ENCODE measurements at places on chromosomes 11 and 22.

GRCh38 chr11:103898577-103899336 lies 137.7 kb upstream of the DDI1 start:
- DNase-seq, result no peak

DNA sequence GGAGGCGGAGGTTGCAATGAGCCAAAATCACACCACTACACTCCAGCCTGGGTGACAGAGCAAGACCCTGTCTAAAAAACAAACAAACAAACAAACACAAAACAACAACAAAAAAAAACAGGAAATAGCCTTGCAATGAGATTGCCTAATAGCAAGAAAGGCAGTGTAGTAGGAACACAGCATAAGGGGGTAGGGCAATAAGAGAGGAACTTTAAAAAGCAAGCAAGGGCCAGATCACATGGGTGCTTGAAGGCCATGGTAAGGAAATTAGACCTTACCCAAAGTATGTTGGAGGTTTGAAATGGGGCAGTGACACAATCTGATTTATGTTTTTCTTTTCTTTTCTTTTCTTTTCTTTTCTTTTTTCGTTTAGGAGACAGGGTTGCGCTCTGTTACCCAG lies 34.7 kb upstream of the NRIP3 start:
- DNase-seq, result no peak

DNA sequence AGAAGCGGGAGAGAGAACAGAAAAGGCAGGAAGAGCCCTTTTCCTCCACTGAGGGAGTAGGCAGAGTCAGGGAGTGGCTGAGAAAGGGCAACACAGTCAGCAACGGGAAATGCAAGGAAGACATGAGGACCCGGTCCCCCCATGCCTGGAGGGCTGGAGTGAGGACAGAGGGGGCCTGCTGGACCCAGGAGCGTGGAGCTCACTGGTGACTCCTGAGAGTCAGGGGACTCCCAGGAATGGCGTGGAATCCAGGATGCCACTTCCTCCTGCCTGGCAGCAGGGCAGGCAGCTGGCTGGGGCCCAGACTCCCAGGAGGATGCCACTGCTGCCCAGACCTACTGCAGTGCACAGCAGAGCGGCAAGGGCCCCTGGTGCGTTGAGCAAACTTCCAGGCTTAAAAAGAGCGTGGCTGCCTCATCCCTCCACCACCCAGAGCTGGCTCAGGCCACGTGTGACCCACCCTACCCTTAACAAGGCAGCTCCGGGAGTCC lies 11.3 kb downstream of the C11orf21 start:
- no peak for DNase-seq

DNA sequence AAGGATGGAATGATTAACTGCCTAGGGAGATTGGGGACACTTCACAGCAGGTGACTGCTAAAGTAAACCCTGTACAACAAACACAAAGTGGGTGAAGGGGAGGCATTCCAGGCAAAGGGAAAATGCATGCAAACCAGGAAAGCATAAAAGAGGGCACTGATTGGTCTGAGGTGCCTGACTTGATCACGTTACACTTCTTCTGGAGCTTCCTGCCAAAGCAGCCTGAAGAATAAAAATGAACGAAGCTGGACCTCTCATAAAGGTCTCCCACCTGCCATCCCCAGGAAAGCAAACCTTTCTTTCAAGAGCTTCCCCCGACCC lies 46.7 kb upstream of the SCUBE2 start:
- DNase-seq, result no peak

DNA sequence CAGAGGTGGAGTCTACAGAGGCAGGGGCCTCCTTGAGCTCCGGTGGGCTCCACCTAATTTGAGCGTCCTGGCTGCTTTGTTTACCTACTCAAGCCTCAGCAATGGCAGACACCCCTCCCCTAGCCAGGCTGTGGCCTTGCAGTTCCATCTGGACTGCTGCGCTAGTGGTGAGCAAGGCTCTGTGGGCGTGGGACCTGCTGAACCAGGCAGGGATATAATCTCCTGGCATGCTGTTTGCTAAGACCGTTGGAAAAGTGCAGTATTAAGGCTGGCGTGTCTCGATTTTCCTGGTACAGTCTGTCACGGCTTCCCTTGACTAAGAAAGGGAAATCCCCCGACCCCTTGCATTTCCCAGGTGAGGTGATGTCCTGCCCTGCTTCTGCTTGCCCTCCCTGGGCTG lies 77.7 kb downstream of the GDPD4 start:
- no peak for DNase-seq

DNA sequence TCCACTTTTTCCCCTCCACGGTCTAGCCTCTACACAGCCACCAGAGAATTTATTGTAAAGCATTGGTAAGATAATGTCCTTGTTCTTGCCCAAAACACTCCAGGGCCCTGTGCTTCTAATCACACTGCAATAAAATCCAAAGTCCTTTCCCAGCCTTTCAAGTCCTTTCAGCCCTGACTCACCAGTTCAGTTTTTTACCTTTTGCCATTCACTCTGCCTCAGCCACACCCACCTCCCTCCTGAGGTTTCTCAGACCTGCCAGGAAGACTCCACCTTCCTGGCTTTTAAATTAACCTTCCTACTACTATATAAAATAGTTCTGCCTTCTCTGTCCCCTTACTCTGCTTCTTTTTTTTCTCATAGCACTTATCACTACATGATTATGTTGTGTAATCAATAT lies 91.0 kb upstream of the ARHGAP32 start:
- no peak for DNase-seq

- DNase-seq, result no peak
Measured at GRCh38 chr11:77695417-77695816, 57.8 kb upstream of the CLNS1A start.

DNA sequence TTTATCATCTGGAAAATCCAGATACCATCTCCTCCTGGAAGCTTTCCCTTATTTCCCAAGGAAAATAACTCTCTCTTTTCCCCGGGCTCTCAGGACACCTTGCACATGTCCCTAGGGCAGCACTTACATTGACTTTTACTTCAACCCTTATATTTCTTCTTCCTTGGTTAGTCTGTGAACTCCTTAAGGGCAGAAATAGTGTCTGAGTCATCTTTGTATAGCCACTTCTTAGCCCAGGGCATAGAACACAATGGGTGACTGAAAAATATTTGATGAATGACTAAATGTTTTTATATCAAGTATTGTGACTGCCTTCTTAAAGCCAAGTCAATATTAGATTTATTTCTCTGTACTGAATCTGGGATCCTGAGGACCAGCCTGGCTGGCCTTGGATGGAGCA lies 45.4 kb upstream of the MYOD1 start:
- no peak for DNase-seq

DNA sequence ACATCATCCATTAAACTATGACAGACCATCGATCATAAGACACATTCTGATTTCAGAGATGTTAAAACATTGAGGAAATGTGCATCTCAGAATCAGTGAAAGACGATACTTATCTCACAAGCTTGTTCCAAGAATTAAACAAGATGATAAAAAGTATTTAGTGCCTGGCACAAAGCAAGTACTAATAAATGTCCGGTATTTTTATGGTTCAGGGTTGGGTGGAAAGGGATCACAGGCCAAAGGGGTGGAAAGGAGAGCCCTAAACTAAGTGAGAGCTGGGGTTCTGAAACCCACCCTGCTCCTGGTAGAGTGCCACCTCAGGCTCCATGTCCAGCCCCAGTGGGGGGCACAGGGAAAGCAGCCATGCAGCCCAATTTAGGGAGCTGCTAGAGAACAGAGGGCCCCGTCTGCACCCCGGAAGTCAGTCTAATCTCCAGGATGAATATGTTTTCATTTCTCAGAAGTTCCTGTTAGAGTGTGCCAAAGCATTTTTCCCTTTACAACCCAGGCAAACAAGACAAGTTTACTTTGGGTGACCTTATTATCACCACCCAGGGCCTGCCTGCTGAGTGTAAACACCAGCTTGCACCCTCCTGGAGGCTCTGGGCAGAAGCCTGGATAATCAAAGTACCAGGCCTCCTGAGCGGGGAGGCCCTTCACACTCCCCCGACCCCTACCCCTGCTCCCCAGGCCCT lies 3.8 kb upstream of the CREB3L1 start:
- no peak for DNase-seq

GRCh38 chr11:117946842-117947526 lies 17.8 kb upstream of the TMPRSS13 start:
- peak; percentile 98 for DNase-seq

DNA sequence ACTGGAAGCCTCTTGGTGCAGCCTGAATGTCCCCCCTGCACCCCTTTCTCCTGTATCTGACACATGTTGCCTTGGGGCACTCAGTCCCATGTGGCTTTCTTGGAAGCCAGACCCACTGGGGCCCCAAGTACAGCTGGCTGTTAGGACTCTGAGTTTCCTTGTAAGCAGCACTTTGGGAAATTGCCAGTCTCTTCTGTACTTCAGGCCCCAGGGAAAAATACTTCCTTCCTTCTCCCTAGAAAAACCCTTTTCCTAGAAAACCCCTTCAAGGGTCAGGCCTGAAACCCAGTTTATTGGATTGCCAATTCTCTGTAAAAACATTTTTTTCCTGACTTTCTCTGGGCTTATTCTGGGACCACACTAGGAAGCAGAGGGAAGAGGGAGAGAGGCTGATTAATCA lies 360.3 kb downstream of the TENM4 start:
- DNase-seq, result no peak

- no peak for DNase-seq
Measured at GRCh38 chr11:15854245-15854644, 502.1 kb downstream of the SOX6 start.

DNA sequence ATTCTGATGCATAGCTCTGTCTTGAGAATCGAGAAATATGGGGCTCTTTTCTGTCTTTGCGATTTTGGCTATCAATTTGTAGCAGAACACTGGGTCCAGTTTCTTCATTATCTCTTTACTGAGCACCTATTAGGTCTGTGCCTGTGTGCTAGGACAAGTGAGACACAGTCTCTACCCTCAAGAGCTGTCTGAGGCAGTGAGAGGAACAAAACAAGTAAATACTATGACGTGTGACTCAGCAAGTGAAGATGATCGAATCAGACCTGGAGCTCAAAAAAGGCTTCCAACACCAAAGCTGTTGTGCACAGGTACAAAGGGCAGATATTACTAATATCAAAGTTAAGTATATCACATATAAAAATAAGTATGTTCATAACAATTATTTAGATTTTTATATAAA lies 52.4 kb downstream of the LGR4 start:
- DNase-seq, result no peak

- DNase-seq, result no peak
Measured at GRCh38 chr22:23570681-23571080, 9.4 kb downstream of the IGLL1 start.

GRCh38 chr22:48192920-48193319 lies 1430.5 kb downstream of the TBC1D22A start:
- no peak for DNase-seq

- DNase-seq, result no peak
Measured at GRCh38 chr11:4202749-4203148, 108.2 kb downstream of the RRM1 start.

GRCh38 chr11:128323381-128323780 lies 264.0 kb downstream of the ETS1 start:
- DNase-seq, result peak; percentile 53
